Upper lobe of right lung (tissue), 1 donor: ENCODE measurements at places on chromosomes 7 and 10.

- peaks cover 31% of the 10 kb centered on the region for H3K4me1 ChIP-seq
- H3K36me3 ChIP-seq = no peaks in the 10 kb centered on the region
- H3K27me3 ChIP-seq = no peaks in the 10 kb centered on the region
- H3K27ac ChIP-seq = peak overlapping the region; percentile 58
These were observed 9.1 kb downstream of the TMEM270 start for GRCh38 chr7:73870041-73870492.

GRCh38 chr7:21383227-21384220 is 44.4 kb upstream of the SP4 start:
- no peaks in the 10 kb centered on the region for H3K4me1 ChIP-seq
- no peaks in the 10 kb centered on the region for H3K27me3 ChIP-seq
- DNase-seq = no peak
- no peaks in the 10 kb centered on the region for H3K36me3 ChIP-seq
- H3K27ac ChIP-seq = no peak overlapping the region
- H3K4me3 ChIP-seq = no peak overlapping the region

DNA sequence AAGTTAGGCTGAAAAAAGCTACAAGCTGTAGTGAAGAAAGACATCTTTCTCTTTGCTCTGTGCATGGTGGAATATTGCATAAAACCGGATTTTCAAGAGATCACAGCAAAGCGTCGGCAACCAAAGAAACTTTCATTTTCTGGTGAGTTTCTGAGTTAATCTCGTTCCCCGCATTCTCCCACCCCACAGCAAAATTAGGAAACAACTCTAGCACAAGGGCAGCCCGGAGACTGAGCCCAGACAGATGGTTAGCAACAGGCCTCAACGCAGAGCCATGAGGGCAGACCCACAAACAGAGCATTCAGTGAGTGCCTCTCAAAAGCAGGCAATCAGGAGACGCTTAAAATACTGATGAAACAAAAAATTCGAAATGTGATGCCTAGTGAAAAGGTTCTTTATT is 396.1 kb upstream of the KLF6 start:
- DNase-seq = no peak
- no peak overlapping the region for H3K27ac ChIP-seq
- H3K36me3 ChIP-seq = no peaks in the 10 kb centered on the region
- no peaks in the 10 kb centered on the region for H3K4me1 ChIP-seq

DNA sequence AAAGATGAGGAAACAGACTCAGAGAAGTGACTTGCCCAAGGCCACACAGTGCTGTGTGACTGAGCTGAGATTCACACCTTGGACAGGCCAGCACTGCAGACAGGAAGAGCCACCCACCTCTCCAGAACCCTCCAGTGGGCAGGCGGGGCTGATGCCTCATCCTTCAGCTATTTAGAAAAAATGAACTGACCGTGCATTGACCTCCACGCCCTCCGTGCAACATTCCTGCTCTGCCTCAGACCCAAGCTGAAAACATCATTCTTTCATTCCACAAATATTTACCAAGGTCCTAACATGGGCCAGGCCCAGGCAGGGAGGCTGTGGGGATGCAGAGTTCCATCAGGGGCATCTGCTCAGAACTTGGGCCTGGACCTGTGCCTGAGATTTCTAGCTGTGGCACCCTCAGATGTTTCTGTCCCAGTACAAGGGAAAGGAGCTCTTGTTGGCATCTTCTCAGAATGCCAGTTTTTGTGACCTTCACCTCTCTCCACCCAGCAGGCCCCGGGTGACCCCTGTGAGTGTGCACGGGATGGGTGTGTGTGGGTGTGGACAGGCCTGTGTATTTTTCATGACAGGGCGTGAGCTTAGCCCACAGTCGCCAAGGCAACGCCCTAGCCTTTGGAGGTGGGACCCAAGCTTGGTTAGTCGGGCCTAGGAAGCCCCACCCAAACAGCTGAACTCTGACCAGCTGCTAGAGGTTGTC is 6.5 kb downstream of the VSIR start:
- no peaks in the 10 kb centered on the region for H3K27me3 ChIP-seq
- H3K4me1 ChIP-seq = peaks cover 93% of the 10 kb centered on the region
- peak; percentile 82 for DNase-seq
- no peak overlapping the region for H3K4me3 ChIP-seq
- peaks cover 6% of the 10 kb centered on the region for H3K36me3 ChIP-seq
- peak overlapping the region; percentile 90 for H3K27ac ChIP-seq
